ENCODE measurements at places on chromosomes 2 and 18.

DNA sequence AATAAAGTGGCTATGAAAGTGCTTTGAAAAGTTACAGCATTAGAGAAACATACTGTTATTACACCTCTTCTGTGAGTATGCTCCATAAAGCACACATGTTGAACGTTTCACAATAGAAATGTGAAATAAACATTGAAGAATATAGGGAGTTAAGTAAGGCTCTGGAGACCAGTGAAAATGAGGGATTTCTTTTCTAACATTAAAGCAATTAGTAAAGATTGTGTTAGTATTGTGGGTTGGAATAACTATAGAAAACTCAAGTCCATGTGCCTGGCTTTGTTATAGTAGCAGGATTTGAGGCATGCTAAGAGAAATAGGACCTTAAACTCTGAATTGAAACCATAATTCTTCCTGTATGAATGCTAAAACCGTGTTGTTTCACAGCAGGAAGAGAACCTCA lies 63.1 kb downstream of the GLS start:
- no peak for DNase-seq

GRCh38 chr2:224892574-224893204 lies 149.6 kb downstream of the DOCK10 start:
- no peak for DNase-seq

DNA sequence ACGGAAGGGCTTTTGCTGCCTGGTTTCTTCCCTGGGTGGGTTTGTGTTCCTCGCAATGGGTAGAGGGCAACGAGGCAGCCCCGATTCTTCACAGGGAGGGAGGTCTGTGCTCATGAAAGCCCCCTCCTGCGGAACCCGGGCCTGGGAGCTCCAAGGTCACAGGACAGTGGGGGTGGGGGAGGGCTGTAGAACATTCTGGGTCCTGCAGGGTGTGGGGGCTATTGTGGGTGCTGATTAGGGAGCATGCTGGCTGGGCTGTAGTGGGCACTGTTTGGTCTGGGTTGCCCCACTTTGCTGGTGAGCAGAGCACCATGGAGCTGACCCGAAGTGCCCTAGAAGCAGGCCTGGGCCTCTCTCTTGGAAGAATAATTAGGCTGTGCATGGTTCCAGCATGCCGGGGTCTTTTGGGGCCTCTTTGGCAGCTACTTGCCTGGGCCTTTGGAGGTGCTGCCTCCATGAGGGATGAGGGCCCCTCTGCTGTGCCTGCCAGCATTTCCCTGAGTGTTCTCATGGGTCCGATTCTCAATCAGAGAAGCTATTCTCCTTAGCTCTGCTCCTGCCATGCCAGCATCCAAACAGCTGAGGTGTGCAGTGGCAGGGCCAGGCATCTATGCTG lies 232.2 kb upstream of the HS6ST1 start:
- DNase-seq: no peak

- DNase-seq: no peak
Observed at GRCh38 chr2:17752892-17753802, 463 bp downstream of the SMC6 start.

- DNase-seq: no peak
Observed at GRCh38 chr2:26072925-26073768, 39.3 kb downstream of the RAB10 start.

DNA sequence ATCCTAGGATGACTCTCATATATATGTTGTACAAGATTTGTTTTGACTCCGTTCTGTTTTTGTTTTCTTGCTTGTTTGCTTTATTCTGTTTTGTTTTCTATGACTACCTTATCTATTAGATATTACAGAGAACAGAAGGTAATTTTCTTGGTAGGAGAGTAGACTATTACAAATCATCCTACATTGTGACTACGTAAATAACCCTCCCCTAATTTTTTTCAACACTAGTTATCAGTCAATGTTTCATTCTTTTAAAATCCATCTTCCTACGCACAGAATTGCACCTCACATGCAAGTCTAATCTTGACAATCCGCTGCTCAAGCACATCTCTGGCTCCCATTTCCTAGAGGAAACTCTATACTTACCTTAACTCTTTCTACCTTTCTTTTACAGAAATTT lies 792.3 kb upstream of the PIK3C3 start:
- DNase-seq: no peak

Data from stimulated activated CD8-positive, alpha-beta memory T cell treated with anti-CD3 and anti-CD28 coated beads, Interleukin-4, amount 100 ng/mL, for 1 hour (primary cell).